ENCODE measurements at places on chromosomes 12 and 14.

DNA sequence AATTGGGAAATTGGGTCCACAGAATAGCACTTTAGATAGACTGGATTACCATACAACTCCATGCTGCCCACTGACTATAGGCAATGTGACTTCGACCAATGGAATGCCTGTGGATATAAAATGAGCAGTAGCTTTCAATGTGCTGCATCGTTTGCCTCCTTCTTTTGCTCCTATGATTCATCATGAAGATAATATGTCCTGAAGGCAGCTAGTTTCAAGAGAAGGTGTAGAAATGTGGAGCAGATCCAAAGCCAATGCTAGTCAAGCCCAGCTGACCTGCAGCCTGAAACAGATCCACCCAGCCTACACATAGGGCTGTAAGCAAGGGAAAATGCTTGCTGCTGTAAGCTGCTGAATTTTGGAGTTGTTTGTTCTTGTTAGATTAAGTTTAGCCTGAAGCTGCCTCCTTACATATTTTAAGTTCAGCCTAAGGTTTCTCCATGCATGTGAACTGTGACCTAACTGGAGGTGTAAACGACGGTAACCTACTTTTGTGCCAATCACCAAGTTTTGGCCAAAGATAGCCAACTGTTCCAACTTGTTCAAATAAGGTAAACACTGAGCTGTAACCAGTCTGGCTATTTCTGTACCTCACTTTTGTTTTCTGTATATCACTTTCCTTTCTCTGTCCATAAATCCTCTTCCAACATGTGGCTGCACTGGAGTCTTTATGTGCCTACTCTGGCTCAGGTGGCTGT is 169.1 kb upstream of the AVPR1A start:
- no peak for DNase-seq

DNA sequence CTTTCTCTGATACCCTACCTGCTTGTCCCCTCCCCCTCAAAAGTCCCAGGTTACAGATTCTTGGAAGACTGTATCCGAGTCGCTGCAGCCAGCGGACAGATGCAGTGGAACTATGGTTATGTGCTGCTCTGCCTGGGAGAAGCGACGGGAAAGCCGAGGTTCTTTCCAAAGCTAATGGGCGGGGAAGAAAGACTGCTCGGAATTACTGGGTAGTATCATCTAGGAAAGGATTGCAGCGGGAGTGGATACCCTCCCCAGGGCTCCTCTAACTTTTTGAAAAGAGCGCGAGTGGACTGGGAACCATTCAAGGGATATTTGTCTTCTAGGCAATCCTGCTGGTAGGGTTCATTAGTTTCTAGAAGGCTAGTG is 1.4 kb downstream of the PTHLH start:
- no peak for DNase-seq

DNA sequence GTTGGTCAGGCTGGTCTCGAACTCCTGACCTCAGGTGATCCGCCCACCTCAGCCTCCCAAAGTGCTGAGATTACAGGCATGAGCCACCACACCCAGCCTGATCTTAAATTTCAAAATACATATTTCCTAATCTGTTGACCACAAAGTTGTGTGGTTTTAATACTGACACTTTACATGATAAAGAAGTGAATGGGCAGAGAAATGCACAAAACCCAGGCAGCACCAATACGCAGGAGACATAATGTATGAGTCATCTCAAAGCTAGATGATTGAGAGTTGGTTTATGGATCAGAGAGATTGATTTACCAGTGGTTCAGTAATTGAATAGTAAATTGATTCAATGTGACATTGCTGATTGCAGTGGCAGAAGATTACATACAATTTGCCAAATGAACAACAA is 19.2 kb upstream of the PPP2R5E start:
- DNase-seq: no peak

DNA sequence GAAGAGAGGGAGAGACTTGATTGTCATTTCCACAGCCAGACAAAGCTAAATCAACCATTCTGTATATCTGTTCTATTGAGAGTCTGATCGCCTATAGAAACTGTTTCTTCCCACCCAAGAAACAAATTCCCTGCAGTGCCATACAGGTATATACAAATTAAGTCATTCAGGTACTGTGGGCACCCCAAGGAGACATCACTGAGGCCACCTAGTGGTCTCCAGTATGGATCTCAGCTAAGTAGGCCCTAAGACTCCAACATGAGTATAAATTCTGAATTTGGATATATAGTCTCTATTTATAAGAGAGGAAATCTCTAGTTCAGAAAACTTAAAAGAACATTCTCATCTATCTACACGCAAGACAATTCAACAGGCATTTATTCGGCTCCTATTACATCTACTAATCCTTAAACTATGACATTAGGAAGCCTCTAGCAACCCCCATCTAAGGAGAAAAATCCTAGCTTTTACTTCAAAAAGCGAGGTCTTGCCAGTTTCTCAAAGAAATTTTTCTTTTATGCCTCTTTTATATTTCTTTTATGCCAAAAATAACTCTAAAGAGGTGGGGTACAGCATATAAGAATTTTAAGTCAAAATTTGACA is 62.6 kb downstream of the DCAF5 start:
- DNase-seq: no peak
